ENCODE measurements at places on chromosomes 2 and 18.
A peak's percentile ranks its signal among the peaks of the same experiment; 100 is the strongest.

GRCh38 chr2:233142355-233142897, 82.3 kb downstream of the INPP5D start:
- no peak for DNase-seq

DNA sequence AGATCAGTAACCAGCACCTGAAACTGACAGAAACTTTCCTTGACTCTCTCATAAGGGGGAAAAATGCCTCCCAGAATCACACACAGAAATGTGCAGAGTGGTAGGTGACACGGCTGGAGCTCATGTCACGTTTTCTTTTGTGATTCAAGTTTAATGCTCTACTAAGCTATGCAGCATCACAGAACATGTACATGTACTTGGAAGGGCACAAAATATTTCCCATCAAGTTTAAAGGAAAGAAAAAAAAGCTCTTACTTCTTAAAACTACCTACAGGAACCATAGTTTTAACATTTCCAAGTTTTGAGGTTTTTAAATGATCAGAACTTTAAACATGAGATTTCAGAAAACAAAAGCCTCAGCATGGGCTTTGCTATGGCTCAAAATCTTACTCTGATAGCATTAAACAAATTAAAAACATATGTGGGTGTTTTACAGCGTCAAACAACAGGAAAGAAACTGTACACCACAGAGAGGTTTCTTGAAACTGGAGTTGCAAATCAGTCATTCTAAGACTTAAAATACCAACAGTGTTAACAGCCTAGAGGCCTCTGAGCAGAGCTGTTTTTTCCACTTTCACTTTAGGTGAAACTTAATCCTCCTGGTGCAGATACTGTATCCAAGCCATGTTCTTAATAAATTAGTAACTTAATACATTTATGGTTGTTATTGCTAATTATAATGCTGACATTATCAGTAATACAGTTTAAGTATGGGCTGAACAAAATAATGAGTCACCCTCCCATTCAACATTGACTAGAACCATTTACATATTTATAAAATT, 30.1 kb downstream of the MBP start:
- DNase-seq: no peak

DNA sequence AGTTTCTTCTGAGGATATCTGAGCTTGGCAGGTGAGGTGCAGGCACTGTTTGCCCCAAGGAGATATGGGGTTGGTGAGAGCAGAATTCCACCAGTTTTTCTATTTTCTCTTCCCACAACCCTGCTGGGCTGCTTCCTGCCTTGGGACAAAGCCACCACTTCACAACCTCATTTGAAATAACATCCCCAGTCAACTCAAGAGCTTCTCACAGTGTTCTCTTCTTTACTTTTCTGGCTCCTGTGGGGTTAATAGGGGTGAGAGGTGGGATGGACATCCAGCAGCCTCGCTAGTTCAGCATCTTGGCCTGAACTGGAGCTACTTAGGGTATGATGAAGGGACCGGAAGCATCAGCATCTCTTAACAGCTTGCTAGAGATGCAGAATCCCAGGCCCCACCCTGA, 106.3 kb downstream of the SLC4A3 start:
- DNase-seq: no peak

GRCh38 chr2:238901461-238902057, 53.7 kb downstream of the TWIST2 start:
- peak; percentile 42 for DNase-seq

DNA sequence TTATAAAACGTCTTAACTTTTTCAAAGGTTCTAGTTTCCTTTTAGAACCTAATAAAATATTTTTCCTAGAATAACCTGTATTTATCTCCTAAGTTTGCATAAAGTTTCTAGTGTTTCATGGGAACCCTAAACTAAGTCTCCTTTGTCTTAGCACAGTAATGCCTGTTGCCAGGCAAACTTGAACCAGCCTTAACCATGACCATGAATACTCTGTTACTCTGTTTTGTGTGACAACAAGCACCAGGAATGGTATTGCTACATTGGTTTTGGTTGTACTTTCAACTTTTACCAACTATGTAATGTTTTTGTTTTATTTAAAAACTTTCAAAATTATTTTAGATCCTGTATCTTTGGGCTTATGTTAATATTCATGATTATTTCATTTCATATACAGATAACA, 137.6 kb downstream of the CERS6 start:
- DNase-seq: no peak

- DNase-seq: no peak
These were observed 17.9 kb downstream of the DAW1 start for GRCh38 chr2:227889336-227889735.

DNA sequence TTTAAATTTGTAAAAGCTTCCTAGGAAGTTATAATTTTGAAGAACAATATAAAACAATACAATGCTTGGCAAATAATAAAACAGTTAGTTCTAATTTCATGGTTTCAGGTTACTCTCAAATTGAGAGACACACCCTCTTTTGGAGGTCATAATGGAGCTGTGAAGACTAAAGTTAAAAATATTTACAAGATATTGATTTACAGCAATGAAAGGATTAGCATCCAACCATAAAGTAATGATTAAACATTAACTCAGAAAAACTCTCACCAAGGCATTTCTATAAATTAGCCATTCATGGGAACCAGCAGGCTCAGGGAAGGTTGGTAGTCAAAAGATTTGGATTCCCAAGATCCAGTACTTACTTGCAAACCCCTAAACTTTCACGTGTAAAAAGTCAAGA, 6.4 kb downstream of the DPP4 start:
- DNase-seq: no peak

DNA sequence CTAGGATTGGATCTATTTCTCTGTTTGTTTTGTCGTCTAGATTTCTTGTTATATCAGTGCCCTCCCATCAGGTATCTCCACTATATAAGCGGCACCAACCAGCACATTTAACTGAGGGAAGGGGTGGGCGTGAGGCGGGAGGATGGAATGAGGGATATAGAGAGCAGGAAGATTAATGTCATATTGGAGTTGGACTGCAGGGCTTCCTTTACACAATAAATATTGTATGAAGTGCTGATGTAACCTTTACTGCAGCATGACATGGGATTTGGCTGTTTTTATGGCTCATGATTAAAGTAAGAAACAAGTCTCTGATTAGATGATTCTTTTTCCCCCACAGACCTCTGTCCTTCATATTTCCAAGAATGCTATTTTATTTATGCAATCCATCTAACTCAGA, 54.8 kb downstream of the TMEM200C start:
- no peak for DNase-seq

GRCh38 chr2:232839411-232840079, 30.5 kb upstream of the SNORC start:
- DNase-seq: peak; percentile 64

GRCh38 chr2:206983161-206983859, 44.0 kb downstream of the CPO start:
- DNase-seq: no peak

DNA sequence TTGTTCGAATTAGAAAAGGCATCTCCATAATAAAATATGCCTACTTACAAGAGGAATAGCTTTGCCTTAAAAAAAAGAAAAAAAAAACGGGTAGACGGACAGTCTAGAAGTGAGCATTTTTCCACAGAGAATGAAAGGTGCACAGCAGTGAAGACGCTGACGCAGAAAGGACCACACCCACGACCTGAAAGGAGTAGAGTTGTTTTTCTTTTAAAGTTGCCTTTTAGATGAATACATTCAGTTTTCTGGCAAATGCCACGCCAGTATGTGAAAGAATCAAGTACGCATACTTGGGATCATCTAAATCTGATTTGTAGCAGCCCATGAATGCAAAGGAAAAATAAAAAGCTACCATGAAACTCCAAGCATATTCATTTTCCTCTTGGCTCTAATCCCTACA, 809.2 kb upstream of the SOX11 start:
- no peak for DNase-seq

DNA sequence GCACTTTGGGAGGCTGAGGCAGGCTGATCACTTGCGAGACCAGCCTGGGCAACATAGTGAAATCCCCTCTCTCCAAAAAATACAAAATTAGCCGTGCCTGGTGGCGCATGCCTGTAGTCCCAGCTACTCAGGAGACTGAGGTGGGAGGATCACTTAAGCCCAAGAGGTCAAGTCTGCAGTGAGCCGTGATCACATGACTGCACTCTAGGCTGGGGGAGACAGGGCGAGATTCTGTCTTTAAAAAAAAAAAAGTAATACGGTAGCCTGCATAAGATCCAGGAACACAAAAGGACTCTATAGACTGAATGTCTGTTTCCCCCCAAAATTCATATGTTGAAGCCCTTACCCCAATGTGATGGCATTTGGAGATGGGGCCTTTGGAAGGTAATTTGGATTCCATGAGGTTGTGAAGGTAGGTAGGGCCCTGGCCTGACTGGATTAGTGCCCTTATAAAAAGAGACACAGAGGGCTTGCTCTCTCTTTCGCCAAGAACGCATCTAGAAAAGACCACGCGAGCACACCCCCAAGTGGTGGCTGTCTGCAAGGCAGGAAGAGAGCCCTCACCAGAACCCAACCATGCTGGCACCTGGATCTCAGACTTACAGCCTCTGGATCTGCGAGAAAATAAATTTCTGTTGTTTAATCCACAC, 17.0 kb downstream of the MBOAT2 start:
- DNase-seq: no peak

GRCh38 chr18:70582981-70583380, 294.1 kb downstream of the SOCS6 start:
- no peak for DNase-seq

- DNase-seq: no peak
These were observed 707.9 kb upstream of the ID2 start for GRCh38 chr2:7973801-7974480.

DNA sequence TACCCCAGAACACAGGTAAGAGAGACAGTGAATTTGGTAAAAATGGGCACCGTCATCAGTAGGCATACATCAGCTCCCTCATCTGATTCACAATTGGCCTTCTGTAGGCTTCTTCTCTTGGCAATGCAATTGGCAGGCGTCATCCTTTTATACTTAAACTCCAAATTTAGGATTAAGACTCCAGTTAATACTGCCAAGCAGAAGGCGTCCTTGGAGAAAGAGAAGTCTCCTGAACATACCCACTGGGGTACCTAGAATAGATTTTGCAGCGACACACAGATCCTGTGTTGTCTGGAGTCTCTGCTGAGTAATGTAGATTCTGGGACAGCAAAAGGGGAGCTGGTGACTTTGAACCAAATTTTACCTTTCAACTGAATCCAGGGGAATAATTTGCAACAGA, 592 bp upstream of the METAP1D start:
- no peak for DNase-seq

- no peak for DNase-seq
These were observed 13.9 kb downstream of the LRP2 start for GRCh38 chr2:169348321-169349024.

DNA sequence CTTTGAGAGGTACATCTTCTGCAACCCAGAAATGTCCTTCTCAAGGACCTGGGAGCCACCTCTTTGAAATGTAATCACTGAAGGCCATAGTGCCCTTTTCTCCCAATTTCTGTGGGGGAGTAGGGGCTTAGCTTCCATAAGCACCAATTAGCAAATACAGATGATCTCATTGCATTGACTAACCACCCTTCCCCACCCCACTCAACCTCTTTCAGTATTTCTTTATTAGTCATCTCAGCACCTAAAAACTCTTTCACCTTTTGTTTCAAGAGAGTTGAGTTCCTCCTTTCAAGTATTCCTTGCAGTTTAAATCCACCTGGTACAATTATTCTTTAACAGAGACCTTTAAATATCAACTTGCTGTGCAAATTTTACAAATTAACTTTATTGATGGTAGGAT, 1011.8 kb upstream of the CDH2 start:
- DNase-seq: no peak

DNA sequence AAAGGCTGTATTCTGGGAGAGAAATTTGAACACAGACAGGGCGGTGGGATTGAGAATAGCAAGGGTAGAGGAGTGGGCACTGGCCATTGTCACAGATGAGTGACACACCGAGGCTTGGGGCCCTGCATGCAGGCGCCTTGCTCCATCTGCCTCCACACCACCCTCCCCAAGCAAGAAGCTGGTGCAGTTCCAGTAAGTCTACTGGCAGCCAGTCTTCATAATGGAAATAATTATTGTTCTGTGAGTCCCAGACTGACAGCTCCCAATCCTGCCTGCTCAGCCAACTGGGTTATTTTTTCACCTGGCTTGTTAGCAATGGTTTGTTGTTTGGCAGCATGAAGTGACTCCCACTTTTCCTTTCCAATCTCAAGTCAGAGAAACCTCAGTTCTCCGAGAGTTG, 13.0 kb downstream of the TTC32 start:
- no peak for DNase-seq

DNA sequence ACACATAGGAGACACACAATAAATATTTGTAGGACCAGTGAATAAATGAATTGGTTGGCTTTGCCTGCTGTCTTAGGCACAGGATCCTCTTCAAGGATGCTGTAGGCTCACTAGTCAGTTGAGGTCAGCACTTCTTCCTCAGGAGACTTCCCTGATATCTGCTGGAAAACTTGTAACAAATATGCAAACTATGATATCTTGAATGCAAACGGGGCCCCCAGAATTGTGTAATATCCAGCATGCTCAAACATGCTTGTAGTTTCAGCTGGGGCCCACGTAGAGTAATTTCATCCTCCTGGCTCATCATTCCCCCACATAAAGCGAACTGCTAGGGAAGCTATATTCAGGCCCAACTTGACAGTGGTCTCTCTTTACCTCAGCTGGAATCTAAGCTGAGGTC, 43.6 kb downstream of the POLE4 start:
- no peak for DNase-seq

DNA sequence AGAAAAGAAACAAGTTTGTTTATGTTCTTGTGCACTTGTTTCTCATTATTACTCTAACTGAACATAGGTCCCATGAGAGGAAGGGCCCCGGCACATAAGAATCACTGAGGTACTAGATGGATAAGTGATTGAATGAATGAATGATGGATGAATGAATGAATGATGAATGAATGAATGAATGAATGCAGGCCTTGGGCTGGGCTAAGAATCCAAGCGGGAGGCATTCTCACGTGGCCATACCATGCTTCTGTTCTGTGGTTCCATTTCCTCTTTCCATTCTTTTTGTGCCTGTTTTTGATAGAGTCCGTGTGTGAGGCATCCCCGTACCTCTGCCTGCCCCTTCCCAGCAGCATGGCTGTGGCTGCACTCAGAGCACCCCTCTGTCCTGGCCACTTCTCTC, 94.8 kb downstream of the SH3BP4 start:
- no peak for DNase-seq

DNA sequence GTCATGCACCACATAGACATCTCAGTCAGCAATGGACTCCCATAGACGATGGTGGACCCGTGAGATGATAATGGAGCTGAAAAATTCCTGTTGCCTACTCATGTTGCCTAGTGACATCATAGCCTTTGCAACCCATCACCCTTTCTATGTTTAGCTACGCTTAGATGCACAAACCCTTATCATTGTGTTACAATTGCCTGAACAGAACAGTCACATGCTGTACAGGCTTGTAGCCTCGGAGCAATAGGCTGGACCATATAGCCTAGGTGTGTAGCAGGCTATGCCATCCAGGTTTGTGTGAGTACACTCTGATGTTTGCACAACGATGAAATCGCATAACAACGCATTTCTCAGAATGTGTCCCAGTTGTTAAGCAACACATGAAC, 221.6 kb downstream of the ALPK2 start:
- no peak for DNase-seq

- DNase-seq: no peak
These were observed 217.0 kb downstream of the ZFP36L2 start for GRCh38 chr2:43009448-43009847.

- DNase-seq: no peak
These were observed 60.0 kb upstream of the EPAS1 start for GRCh38 chr2:46236876-46237859.

All from psoas muscle (tissue), 8 donors.